ENCODE measurements at places on chromosomes 3 and 15. TPM values are rescaled to one million over a fixed set of nuclear protein-coding genes. Genes with fewer than 3 reads are reported as not detected.

GOLGA6L7 gene
- 0.28 TPM for polyA plus RNA-seq

SI gene
- not detected for polyA plus RNA-seq

TPRG1 gene
- polyA plus RNA-seq: 5.6 TPM

SAMMSON gene
- 0.15 TPM for polyA plus RNA-seq

ERICH6 gene
- polyA plus RNA-seq: 0.19 TPM

CCDC80 gene
- polyA plus RNA-seq: 69.0 TPM

Data from muscle of leg (tissue), 16 donors.